ENCODE measurements at places on chromosomes 7 and 10. TPM values are rescaled to one million over a fixed set of nuclear protein-coding genes. Genes with fewer than 3 reads are reported as not detected.

DNA sequence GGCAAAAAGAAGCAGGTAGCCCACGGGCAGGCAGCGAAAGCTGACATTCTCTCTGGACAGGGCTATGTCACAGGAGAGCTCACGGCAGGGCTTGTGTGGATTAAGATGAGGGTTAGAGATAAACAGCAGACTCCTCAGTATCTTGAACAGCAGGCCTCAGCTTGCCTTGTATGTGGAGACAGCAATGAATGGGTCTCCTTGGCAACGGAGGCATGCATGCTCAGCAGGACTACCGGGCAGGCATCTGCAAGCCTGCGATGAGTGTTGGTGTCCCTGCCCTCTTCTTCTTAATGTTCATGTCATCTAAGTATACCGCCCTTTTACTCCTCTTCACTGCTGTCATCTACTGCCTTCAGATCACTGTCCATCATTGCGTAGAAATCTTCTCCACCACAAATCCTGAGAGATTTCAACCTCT is 81.9 kb upstream of the C1GALT1 start:
- H3K4me1 ChIP-seq = peaks cover 13% of the 10 kb centered on the region
- H3K27me3 ChIP-seq = no peaks in the 10 kb centered on the region
- no peak overlapping the region for H3K27ac ChIP-seq
- H3K36me3 ChIP-seq = no peaks in the 10 kb centered on the region
- no peak overlapping the region for H3K4me3 ChIP-seq

GRCh38 chr7:18590744-18591340 is 95.3 kb downstream of the HDAC9 start:
- H3K4me1 ChIP-seq = peaks cover 4% of the 10 kb centered on the region
- H3K36me3 ChIP-seq = no peaks in the 10 kb centered on the region
- H3K4me3 ChIP-seq = no peak overlapping the region
- no peaks in the 10 kb centered on the region for H3K27me3 ChIP-seq
- no peak overlapping the region for H3K27ac ChIP-seq

DNA sequence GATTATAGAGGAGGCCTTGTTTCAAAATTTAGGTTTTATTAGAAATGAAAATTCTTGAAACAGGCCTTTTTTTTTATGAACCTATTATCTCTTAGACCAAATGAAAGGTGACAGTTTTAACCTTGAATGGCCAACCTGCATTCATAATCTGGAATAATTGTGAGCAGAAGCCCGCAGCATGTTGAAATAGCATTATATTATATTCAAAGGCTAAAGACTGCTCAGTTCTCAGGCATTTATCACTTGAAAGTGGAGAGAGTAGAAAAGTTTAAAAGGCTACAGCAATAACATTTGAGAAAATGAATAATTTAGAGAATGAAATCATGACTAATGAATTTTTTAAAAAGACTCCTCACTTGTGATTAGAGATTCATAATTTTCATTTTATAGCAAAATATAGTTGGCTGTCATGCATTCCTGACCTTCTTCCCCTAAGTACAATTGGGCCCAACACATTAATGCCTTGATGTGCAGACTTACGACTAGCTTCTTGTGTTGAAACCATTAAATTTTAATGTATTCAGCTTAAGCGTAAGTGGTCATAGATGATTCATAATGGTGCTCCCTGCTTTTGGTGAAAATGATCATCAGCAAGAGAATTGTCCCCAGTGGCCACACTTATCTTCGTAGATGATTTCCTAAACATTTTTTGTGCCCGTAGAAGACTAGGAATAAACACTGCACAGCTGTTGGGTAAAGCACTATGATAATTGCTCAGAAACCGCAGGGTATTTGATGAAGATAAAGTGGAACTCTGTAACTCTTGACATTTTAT is 346.6 kb upstream of the BMPER start:
- H3K4me1 ChIP-seq = peaks cover 24% of the 10 kb centered on the region
- no peak for DNase-seq
- no peaks in the 10 kb centered on the region for H3K27me3 ChIP-seq
- no peak overlapping the region for H3K4me3 ChIP-seq

The SYCE1 gene
- 0.15 TPM for polyA plus RNA-seq

- H3K4me3 ChIP-seq = no peak overlapping the region
- DNase-seq = no peak
- no peaks in the 10 kb centered on the region for H3K27me3 ChIP-seq
- H3K36me3 ChIP-seq = no peaks in the 10 kb centered on the region
- H3K4me1 ChIP-seq = peaks cover 35% of the 10 kb centered on the region
- H3K27ac ChIP-seq = peak overlapping the region; percentile 57
Observed at GRCh38 chr10:97023401-97024167, 162.2 kb downstream of the SLIT1 start.

GRCh38 chr10:125961743-125962142 is 65.4 kb downstream of the FANK1 start:
- H3K36me3 ChIP-seq = no peaks in the 10 kb centered on the region
- no peaks in the 10 kb centered on the region for H3K27me3 ChIP-seq
- no peak overlapping the region for H3K4me3 ChIP-seq
- DNase-seq = no peak
- H3K27ac ChIP-seq = no peak overlapping the region
- no peaks in the 10 kb centered on the region for H3K4me1 ChIP-seq

DNA sequence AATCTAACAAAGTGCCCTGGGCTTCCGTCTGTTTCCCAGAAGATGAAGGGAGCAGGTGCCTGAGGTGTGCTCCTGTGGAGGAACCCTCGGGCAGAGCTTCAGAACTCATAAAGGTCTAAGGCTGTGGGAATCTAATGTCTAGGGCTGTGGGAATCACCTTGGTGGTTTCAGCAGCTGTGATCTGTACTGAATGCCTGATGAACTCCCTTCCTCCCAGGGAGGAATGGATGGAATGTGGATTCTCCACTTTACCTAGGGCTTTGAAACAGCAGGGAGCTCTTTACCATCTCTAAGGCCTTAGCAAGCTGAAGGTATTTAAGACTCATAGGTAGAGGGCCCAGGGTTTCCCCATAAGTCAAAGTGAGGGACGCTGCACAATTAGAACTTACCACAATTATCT is 36.0 kb upstream of the SEMA3E start:
- H3K36me3 ChIP-seq = no peaks in the 10 kb centered on the region
- H3K27me3 ChIP-seq = no peaks in the 10 kb centered on the region
- no peaks in the 10 kb centered on the region for H3K4me1 ChIP-seq
- no peak overlapping the region for H3K27ac ChIP-seq
- H3K4me3 ChIP-seq = no peak overlapping the region
- DNase-seq = no peak

DNA sequence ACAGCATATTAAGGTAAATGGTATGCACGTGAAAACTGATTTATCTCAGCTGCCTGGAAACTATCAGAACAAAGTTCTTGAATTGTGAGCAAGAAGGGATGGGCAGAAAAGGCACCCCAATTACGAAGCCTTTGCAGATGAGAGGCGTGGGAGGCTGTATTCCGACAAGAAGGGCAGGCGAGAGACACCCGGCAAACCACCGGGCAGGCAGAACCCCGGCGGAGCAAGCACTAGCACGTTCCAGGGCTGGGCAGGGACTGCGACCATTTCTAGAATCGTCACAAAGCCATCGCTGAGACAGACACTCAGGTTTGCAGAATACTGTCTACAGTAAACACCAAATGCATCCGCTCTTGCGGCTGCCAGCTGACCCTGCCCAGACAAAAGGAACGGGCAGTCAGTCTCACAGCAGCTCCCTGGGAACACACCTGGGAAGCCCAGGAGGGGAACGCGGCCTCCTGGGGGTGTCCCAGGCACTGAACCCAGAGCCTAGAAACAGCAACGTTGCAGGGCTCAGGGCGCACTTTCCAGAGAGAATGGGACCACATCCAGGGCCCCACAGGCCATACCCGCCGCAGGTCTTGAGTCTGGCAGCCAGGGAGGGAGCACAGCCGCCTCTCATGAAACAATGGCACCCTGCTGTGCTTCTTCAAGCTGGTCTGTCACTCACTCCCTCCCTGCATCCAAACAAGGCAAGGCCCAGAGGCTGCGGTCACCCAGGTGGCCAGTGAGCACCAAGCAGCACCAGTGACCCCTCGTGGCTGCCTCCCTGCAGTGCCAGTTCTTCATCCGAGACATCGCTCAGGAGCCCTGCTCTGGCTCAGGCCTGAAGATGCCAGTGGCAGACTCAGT is 261.9 kb downstream of the PTPRN2 start:
- H3K27ac ChIP-seq = no peak overlapping the region
- H3K4me1 ChIP-seq = no peaks in the 10 kb centered on the region
- no peak overlapping the region for H3K4me3 ChIP-seq
- H3K27me3 ChIP-seq = no peaks in the 10 kb centered on the region
- no peaks in the 10 kb centered on the region for H3K36me3 ChIP-seq

DNA sequence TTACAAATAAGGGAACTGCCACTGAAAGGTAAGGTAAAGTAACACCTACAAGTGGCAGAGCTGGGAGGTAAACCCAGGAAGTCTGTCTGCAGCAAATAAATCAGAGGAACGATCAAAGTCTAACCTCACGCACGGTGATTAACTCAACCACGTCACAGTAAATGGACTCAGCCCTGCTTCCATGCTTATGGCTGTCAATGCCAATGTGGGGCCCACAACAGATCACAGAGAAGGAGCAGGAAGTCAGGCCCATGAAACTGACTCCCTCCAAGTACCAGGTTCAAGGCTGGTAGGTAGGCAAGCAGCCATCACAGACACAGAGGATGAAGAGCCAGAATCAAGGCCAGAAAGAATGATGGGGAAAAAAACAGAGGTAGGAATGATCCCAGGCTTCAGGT is 38.0 kb upstream of the ACSL5 start:
- H3K27me3 ChIP-seq = no peaks in the 10 kb centered on the region
- H3K4me1 ChIP-seq = no peaks in the 10 kb centered on the region
- no peak overlapping the region for H3K4me3 ChIP-seq
- no peak for DNase-seq
- no peaks in the 10 kb centered on the region for H3K36me3 ChIP-seq

- no peak overlapping the region for H3K4me3 ChIP-seq
- DNase-seq = no peak
- H3K36me3 ChIP-seq = no peaks in the 10 kb centered on the region
- no peaks in the 10 kb centered on the region for H3K27me3 ChIP-seq
Observed at GRCh38 chr7:45196374-45196773, 38.8 kb downstream of the RAMP3 start.

The CACNA2D1 gene
- 3.0 TPM for polyA plus RNA-seq

GRCh38 chr7:144818511-144818910 is 17.3 kb downstream of the TPK1 start:
- H3K4me3 ChIP-seq = no peak overlapping the region
- H3K27me3 ChIP-seq = no peaks in the 10 kb centered on the region
- no peaks in the 10 kb centered on the region for H3K4me1 ChIP-seq
- no peak for DNase-seq

The C10orf67 gene
- not detected for polyA plus RNA-seq

The CPA2 gene
- polyA plus RNA-seq = 3.0 TPM

DNA sequence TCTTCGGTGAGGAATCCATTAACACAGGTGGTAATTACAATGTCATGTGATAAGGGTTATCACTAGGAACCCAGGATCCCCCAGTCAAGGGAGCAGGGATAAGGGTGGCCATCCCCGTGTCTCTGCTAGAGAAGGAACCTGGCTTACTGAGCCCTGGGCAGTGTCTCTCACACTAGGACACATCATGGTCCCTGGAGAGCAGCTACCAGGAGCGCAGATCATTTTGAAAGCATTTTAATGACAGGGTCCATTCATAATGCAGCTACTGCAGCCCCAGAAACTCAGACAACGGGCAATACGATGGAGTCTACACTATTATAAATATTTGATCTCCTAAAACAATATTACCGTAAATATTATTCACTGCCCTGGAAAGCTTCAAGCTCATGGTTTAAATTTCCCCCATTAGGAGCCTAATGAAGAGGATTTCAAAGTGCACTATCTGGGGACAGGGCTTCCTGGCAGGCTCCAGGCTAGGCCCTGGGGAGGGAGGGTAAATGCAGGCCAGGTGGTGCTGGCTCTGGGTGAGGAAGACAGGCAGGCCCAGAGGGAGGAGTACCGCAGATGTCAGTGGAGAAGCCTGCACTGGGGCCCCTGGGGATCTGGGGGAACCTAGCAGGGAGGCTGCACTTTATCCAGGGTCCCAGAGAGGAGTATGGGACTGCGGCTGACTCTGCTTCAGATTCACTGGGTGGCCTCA is 52.6 kb upstream of the LOXL4 start:
- DNase-seq = no peak
- no peaks in the 10 kb centered on the region for H3K36me3 ChIP-seq
- no peaks in the 10 kb centered on the region for H3K27me3 ChIP-seq
- no peaks in the 10 kb centered on the region for H3K4me1 ChIP-seq

- no peaks in the 10 kb centered on the region for H3K36me3 ChIP-seq
- no peaks in the 10 kb centered on the region for H3K4me1 ChIP-seq
- H3K27ac ChIP-seq = no peak overlapping the region
- DNase-seq = no peak
- H3K27me3 ChIP-seq = no peaks in the 10 kb centered on the region
- no peak overlapping the region for H3K4me3 ChIP-seq
Observed at GRCh38 chr7:134327896-134328295, 11.2 kb upstream of the SLC35B4 start.

DNA sequence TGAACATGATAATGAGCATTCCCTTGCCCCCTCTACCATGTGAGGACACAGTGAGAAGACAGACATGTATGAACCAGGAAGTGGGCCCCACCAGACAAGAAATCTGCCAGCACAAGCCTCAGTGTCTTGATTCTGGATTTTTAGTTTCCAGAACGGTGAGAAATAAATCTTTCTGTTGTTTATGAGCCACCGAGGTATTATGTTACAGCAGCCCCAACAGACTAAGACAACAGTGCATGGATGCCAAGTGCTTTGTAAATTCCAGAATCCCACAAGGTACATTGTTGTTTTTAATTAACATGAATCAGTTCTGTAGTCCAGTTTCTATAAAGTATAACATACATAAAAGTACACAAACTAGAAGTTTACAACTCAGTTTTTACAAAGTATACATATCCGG is 162.2 kb downstream of the ARHGAP21 start:
- no peaks in the 10 kb centered on the region for H3K36me3 ChIP-seq
- no peak overlapping the region for H3K27ac ChIP-seq
- H3K27me3 ChIP-seq = no peaks in the 10 kb centered on the region
- H3K4me3 ChIP-seq = no peak overlapping the region

DNA sequence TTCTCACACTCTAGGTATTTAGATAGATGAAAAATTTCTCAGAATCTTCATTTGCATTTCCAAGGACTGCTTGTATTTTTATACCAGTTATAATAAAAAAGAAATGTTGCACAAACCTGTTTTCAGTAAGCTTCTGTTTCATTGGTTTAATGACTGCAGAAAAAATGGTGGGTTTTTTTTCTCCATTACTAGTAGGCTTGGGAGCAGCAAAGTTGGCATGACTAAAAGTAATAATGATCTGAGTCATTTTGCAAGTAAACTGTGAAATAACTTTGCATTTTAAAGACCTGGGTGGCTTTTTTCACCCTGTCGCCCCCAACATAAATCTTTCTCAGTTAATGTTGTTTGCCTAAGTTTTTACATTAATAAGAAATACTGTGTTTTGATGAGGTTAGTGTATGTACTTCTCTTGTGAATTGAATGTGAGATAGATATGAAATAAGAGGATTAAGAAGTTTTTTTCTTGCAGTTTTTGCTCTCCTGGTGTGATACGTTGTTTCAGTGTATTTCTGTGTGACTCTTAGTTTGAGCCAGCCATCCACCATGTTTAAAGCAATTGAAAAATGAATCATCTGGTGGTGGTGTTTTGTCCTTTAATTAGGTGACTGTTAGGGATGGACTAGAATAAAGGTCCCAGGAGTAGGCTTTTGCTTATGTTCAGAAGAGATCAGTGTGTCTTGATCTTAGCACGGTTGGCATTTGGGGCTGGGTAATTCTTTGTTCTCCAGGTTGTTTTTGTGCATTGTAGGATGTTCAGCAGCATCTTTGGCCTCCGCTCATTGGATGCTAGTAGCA is 1.8 kb downstream of the GNAI1 start:
- H3K36me3 ChIP-seq = no peaks in the 10 kb centered on the region
- peak overlapping the region; percentile 93 for H3K4me3 ChIP-seq
- peaks cover 47% of the 10 kb centered on the region for H3K4me1 ChIP-seq
- no peaks in the 10 kb centered on the region for H3K27me3 ChIP-seq
- DNase-seq = no peak
- H3K27ac ChIP-seq = peak overlapping the region; percentile 96

All from sigmoid colon (tissue), 7 donors.